AG09309 (cell line): ENCODE measurements at places on chromosomes 6 and 20.

GRCh38 chr20:56592817-56593216, 36.3 kb upstream of the TFAP2C start:
- DNase-seq: no peak

DNA sequence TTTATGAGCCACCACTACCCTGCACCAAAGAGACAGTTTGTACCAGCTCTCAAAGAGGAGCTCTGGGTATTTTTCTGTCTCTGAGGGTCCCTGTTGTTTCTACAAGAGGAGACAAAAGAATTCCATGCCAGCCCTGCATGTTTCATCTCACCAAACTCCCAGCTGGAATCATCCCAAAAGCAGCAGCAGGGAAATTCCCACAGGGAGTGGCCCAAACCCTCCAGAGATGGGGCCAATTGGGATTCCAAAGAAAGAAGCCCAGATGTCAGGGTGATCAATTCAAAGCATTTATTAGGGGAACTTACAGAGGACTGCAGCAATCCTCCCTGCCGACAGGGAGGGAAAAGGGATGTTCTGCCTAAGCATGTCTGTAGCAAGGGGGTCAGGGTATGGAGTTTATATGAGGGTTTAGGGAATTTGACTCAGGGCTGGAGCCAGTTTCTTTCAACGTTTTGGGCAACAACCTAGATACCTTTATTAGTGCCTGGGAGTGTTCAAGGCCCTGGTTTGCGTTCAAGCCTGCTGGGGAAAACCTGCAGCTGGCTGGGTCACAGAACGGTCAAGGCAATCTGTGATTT, 47.2 kb downstream of the MUC22 start:
- no peak for DNase-seq

GRCh38 chr6:155089746-155090145, 94.6 kb downstream of the TIAM2 start:
- DNase-seq: no peak

DNA sequence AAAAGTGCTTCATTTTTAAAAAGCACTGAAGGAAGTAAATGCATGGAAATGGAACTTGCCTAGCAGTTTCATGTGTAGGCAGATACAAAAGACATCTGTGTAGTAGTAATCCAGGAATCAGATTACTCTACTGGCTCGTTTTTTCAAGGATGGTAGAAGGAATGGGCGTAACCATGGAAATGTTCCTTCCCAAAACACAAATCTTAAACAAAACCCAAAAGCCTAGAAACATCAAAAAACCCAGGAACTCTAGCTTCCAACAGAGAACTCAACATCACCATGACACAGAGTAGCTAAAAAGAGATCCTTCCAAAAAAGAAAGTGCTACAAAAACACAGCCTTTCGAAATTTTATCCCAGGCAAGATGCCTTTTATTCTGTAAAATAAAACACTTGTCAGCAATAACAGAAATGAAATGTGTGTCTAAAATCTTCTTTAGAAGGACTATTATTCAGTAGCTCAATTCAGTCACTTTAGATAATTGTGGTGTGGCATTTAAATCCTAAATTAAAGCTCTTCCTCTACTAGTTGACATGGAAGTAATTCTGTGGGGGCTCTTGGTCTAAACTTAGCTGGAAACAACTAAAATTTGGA, 81.7 kb downstream of the FAM217A start:
- DNase-seq: no peak

GRCh38 chr6:155154158-155154830, 109.5 kb upstream of the CLDN20 start:
- DNase-seq: peak; percentile 73

GRCh38 chr6:75422024-75422639, 71.5 kb downstream of the FILIP1 start:
- DNase-seq: no peak

- no peak for DNase-seq
These were observed 424.7 kb downstream of the MMUT start for GRCh38 chr6:49038294-49038822.
